ENCODE measurements at places on chromosomes 5 and 9.

GRCh38 chr5:92715946-92716520 is 865.0 kb downstream of the NR2F1-AS1 start:
- DNase-seq = no peak

DNA sequence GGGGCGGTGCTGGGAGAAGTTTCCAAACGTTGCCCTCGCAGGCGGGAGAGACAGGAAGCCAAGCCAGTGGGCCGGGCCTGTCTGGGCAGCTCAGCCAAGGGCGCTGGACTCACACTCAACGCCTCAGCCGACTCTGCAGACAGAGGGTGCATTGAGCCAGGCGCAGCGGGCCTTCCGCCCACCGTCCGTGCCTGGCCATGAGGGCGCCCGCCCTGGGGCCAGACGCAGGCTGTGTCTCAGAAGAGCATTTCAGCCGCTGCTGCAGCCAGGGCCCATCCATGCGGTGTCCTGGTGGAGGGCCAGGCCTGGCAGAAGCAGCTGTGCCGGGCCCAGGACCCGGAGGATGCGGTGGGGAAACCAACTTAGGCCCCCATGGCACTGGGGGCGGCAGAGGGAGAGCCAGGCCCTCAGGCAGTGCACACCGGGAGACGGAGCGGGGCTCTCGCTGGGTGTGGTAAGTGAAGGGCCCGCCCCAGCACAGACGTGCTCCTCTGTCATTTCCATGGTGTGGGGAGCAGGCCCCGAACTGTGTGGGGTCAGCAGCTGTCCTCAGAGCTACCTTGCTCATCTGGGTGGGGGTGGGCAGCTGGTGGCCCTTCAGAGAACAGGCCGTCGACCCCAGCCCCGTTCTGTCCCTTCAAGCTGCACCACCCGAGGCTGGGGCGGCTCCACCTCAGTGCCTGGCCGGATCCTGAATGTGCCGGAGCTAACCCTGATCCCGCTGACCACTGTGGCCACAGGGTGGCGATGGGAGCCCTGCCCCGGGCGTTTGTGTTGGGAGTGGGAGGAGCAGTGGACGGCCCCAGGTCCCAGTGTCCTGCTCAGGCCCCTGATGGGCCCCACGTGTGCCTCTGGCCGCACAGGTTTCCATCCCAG is 18.0 kb downstream of the DNLZ start:
- no peak for DNase-seq

DNA sequence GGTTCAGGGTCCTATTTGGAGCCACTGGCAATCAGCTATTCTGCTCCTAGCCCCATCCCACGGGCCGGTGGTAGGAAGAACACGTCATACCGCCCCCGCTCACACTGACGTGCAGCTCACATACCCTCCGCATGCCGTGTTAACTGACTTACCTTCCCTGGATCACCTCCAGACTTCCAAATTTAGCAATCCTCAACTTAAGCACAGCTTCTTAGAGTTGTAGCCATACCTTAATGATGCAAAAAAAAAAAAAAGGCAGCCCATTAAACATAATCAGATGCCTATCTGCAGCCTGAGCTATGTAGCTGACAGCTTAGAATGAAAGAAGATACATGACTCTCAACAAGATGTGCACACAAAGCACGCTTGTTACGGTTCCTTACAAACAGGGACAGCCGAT is 93.0 kb downstream of the IRX2 start:
- no peak for DNase-seq

DNA sequence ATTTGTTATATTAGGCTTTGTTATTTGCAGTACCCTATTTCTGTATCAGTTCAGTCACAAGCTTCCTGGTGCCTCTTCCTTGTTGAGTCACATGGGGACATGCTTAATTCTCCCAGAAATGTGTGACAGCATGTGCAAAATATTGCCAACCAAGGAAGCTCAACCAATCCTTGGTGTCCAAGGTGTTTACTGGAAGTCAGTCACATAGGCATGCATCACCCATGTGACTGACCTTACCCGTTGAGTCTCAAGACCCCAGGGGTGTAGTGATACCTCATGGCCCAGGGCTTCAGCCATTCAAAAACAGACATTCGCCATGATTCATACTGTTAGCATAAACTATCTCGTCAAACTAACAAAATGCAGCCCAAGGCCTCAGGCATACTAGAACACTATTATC is 9.3 kb upstream of the ANKDD1B start:
- no peak for DNase-seq

DNA sequence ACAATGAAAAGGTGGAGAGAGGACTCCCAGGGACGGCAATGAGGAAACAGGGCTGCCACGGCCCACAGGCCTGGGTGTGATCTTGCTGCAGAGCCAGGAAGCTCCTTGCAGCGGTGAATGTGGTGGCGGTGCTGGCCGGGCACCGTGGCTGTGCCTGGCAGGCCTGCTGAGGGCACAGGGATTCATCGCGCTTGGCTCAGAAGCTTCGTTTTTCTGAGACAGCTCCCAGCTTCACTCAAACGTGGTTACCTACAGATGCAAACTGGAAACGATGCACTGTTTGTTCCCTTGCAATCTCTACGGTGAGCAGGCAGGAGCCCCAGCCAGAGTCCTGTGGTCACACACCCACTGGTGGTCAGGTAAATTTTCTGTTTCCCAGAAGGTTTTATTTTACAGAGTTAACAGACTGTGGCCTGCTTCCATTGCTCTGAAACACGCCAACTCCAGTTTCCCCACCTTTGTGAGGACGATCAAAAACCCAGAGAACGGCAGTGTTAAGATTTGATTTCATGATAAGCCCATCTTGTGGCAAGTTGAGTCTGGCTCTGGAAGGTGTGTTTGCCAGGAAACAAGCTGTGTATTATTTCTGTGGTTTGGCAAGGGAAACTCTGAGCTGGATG is 183.9 kb downstream of the AUH start:
- peak; percentile 32 for DNase-seq

- no peak for DNase-seq
Measured at GRCh38 chr9:87615547-87616148, 110.3 kb upstream of the CTSL start.

- no peak for DNase-seq
Measured at GRCh38 chr5:53265043-53265442, 155.5 kb upstream of the MOCS2 start.

DNA sequence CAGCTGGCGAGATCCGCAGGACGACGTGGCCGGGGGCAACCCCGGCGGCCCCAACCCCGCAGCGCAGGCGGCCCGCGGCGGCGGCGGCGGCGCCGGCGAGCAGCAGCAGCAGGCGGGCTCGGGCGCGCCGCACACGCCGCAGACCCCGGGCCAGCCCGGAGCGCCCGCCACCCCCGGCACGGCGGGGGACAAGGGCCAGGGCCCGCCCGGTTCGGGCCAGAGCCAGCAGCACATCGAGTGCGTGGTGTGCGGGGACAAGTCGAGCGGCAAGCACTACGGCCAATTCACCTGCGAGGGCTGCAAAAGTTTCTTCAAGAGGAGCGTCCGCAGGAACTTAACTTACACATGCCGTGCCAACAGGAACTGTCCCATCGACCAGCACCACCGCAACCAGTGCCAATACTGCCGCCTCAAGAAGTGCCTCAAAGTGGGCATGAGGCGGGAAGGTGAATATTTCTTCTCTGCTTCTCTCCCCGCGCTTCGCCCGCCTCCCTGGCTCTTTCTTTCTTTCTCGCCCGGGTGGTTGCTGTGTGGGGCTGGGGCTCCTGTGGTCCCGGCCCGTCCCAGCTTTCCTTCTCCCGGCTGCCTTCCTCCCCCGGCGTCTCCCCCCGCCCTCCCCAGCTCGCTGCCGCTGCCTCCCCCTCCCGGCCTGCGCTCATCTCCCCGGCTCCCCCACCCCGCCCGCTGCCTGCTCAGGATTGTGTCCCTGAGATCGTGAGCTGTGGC is 2.2 kb downstream of the NR2F1 start:
- DNase-seq = no peak

DNA sequence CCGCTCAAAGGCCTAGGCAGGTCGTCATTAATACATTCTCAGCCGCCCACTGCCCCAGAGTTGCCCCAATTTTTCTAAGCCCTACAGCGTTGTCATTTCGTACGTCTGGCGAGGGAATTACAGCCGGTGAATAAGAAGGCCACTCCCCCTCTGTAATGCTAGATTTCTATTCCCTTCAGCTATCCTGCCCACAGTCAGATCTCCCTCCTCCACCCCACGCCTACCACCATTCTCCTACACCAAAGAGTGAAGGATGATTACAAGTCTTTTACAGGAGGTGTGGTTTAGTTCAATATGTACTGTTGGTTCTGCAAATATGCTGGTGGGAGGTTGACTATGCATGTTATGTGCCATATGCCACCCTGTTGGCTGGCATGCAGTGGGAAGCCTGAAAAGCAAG is 83.7 kb upstream of the SMIM15 start:
- DNase-seq = no peak

DNA sequence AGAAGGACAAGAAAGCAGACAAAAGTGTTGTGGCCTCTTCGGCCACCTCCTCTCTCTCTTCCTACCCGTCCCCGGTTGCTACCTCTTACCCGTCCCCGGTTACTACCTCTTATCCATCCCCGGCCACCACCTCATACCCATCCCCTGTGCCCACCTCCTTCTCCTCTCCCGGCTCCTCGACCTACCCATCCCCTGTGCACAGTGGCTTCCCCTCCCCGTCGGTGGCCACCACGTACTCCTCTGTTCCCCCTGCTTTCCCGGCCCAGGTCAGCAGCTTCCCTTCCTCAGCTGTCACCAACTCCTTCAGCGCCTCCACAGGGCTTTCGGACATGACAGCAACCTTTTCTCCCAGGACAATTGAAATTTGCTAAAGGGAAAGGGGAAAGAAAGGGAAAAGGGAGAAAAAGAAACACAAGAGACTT is 2.4 kb downstream of the EGR1 start:
- no peak for DNase-seq

- DNase-seq = no peak
Measured at GRCh38 chr9:127531676-127532075, 80.4 kb downstream of the LRSAM1 start.

- no peak for DNase-seq
Measured at GRCh38 chr9:106930477-106930876, 67.5 kb downstream of the ZNF462 start.

DNA sequence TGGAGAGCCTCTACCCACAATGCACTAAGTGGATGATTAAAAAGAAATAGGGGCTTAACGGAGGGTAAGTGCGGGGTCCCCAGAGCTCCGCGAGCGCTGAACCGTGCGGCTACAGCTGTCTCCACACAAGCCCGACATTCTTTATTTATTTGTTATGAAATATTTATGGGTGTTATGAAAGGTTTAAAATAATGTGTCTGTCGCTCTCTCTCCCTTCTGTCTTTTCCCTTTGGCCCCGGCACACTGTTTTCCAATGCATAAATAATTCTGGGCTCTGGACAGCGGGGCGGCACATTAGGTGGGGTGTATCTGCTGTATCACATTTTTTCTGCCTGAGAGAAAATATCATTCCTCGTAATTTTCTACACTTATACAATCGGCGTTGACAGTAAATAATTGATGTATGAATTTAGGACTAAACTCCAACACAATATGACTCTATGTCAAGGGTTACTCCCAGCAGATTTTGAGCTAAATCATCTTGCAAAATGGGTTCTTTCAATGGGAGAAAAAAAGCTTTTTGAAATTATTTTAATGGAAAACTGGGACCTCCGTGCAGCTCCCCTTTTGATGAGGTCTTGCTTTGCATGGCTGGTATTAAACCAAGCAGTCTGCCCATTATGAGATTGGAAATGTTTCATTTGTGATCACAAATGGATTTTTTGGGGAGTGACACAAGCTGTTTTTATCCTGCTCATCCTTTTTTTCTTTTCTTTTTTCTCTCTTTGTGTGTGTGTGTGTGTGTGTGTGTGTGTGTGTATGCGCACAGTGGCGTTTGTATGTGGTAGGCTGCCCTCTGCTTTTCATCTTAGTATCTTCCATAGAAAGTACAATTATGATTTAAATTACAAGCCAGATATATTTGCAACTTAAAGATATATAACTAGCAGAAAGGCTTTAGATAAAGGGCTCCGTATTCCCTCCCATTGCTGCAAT is 370.6 kb upstream of the IRX4 start:
- DNase-seq = no peak

GRCh38 chr9:128898845-128899565 is 17.1 kb downstream of the LRRC8A start:
- DNase-seq = no peak

DNA sequence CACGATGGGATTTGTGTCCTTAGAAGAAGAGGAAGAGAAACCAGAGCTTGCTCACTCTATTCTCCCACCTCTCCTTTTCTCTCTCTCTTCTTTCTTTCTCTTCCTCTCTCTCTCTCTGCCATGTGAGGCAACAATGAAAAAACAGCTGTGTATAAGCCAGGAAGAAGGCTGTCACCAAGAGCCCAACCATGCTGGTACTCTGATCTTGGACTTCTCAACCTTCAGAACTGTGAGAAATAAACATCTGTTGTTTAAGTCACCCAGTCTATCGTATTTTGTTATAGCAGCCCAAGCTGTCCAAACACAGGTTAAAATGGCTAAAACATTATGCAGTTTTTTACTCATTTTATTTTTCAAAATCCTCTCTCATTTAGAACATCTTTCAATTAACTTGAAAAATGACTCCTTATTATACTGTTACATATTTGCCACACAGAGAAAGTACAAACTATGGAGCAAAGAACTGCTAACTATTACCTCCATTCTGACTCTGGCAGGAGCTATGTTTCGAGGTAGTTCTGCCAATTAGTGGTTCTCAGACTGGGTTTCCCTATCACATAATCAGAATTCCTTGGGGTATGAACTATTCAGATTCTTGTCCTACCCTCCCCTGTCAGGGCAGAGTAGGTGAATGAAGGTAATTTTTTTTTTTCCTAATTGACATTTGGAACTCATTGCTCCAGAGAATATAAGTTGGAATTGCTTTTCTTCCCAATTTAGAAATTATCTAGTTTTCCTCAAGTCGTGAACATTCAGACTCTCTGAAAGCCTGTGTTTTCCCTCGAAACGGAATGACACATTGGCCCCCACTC is 434.6 kb downstream of the ENC1 start:
- no peak for DNase-seq

DNA sequence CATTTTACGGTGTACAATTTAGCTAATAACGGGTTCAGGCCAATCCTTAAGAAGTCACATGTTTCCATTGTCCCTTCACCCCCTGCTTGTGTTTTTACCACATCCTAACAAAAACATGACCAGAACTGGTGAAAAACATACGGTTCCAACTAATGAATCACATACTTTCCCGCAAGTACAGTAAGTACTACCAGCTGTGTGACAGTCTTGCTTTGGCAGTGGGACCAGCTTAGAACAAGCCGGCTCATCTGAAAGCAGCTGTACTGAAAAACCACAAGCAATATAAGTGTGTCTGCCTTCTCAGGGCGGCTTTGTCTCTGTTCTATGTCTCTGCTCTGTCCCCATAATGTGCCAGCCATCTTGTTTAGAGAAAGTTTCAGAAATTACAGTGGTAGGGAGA is 242.5 kb downstream of the BNC2 start:
- DNase-seq = no peak

DNA sequence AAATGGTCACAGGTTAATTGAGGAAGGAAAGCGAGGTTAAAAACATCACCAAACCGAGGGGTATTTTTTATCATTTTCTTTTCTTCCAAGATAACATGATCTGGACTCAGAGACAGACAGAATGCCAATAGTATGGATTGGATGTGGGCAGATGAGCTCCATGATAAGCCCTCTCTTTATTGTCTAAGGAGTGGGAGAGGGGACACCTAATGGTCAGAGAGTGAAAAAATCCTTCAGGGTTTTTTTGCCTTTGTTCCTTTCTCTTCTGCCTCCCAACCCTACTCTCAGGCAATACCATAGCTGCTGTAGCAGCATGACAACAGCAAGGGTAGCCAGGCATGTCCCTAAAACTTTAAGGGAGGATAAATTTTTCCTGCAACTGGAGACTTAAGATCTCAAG is 94.7 kb downstream of the DIRAS2 start:
- no peak for DNase-seq

GRCh38 chr5:130279386-130279785 is 375.1 kb downstream of the CHSY3 start:
- no peak for DNase-seq

GRCh38 chr5:112221128-112221527 is 197.9 kb downstream of the EPB41L4A start:
- DNase-seq = no peak
